ENCODE measurements at places on chromosomes 16 and 17.

DNA sequence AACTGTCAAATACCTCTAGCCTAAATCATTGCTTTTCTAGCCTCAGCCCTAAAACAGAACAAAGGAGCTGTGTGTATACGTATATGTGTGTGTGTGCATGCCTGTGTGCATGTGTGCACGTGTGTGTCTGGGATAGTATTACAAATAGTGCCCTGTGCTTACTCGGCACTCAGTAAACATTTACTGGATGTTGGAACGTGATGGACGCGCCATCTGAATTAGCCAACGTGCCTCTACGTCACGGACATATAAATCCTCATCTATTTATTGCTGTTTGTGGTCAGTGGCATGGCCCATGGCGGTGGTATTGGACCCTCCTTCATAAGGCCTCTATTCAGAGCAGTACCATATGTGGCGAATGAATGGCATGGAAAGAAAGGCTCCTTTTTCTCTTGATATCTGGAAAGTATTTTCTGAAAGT is 37.5 kb downstream of the WWP2 start:
- DNase-seq, result peak; percentile 7

GRCh38 chr16:82134846-82135245 is 35.2 kb downstream of the MPHOSPH6 start:
- DNase-seq, result no peak

GRCh38 chr17:83057397-83057761 is 22.0 kb upstream of the METRNL start:
- no peak for DNase-seq

DNA sequence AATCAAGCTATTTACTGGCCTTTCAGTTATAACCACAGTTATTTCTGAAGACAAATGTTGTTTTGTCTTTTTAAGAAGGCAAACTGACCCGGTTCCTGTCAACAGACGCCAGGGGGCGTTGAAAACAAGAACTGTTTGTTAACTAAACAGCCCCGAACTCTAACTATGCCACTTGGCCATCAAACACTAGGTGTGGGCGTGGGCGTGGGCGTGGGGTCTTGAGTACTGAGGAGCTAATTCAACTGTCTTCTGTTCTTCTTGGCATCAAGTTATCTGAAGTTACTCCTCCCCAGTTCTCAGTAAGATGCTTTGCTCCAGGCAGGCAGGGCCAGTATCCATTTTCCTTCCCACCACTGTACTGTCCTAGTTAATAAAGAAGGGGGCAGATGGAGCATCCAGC is 63.3 kb upstream of the MTMR4 start:
- peak; percentile 37 for DNase-seq

DNA sequence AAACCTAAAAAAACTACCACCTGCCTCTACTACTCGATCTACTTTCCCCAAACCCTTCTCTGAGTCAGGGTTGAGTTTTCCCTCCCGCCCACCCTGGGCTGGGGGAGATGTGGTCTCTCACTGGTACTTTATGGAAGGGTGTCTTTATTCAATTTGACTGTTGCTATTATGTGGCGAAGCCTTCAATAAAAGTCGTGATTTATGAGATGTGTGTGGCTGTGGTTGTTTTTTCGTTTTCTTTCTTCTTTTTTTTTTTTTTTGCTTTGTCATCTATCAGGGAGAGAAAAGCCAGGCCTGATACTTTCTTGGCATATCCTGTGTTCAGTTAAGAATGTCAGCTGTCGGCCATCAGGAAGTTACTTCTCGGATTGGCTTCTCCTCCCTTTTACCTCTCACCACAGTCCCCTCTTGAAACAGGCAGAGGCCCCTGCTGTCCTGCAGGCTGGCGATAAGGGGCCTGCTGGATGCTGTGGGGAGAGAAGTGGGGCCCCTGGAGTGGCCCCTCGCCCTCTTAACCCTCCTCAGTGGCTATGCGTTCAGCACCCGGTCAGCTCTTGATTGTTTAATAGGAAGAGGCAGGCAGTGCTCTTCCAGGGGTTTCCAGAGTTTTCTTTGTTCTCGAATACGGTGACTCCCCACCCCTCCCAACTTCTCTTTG is 123.0 kb downstream of the MSI2 start:
- DNase-seq, result no peak

DNA sequence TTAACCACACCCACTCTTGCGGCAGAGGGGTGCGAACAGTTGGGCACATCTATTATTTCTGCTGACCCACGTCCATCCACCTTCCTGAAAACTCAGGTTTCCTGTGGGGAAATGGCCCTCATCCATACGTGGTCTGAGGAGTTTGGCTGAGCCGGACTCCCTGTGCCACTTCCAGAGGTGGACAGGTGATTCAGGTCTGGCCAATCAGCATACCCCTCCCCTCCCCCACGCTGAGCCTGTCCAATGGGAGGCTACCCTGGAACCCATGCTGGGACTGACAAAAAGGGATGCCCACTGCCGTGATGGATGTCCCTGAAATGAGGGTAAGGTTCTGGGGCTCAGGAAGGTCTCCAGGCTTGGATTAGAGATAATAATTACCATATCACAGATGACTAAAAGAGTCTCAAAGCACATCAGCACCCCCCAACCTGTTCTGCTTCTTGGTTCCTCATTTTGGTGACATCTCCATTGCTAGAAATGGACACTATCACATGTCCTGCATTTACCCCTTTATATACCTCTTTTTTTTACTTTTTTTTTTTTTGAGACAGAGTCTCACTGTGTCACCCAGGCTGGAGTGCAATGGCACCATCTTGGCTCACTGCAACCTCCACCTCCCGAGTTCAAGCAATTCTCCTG is 5.3 kb upstream of the MAPK7 start:
- DNase-seq, result no peak
